ENCODE measurements at places on chromosomes 2 and 18. TPM values are rescaled to one million over a fixed set of nuclear protein-coding genes. Genes with fewer than 3 reads are reported as not detected.
A peak's percentile ranks its signal among the peaks of the same experiment; 100 is the strongest.

DNA sequence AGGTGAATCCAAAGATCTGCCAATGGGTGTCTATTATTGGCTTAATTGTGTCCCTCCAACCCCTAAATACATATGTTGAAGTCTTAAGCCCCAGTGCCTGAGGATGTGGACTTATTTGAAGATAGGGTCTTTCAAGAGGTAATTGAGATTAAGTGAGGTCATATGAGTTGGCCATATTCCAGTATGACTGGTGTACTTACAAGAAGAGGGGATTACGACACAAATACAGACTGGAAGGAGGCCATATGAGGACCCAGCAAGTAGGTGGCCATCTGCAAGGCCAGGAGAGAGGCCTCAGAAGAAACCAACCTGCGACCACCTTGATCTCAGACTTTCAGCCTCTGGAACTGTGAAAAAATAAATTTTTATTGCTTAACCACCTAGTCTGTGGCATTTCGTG, 121.1 kb upstream of the FN1 start:
- no peak for DNase-seq
- no peaks in the 10 kb centered on the region for H3K4me1 ChIP-seq
- H3K27ac ChIP-seq: no peak overlapping the region
- H3K4me3 ChIP-seq: no peak overlapping the region

DNA sequence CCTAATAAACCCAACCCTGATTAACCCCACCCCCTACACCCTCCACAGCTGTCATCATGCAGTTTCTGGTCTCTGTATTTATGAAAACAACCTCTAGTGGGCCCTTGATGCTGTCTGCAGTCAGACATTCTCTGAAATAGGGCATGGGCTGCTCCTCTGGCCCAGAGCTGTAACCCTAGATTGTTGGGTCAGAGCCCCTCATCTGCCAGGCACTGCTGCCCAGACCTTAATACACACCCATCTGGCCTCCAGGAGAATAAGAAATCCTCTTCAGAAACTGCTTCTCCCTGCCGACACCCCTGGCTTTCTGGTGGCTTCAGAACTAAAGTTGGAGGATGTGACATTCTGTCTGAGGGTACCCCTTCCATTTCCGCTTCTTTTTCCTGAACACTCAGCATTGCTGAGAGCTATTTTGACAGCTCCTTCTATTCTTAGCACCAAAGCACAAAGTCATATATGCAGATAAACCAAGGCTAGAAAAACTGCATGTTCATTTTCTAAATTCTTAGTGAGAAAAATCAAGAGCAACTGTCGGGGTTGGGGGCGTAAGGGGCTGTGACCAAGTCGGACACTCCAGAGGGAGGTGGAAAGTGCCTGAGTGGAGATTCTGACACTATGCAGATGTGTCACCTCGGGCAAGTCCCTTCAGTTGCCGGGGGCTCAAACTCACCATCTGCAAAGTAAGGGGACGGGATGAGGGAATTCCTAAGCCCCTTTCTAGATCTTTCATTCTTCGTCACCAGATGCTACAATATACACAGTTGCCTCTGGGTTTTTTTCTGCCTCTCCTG, 28.7 kb downstream of the SRSF7 start:
- H3K4me3 ChIP-seq: peak overlapping the region; percentile 26

DNA sequence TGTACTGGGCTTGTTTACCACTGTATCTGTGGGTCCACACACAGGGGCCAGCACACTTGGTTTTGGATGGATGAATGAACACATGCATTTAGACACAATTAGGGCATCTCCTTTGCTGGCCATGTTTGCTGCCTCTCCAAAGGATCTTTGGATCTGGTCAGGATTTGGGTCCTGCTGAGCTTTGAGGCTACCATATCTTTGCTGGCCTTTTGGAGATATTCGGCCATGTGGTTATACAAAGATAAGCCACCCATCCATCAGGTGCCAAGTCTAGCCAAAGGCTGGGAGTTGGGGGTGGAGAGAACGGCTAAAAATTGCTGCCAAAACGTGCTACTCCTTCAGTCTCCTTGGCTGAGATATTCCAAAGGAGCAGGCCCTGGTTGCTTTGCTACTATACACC, 18.2 kb upstream of the FZD7 start:
- H3K4me1 ChIP-seq: no peaks in the 10 kb centered on the region
- H3K36me3 ChIP-seq: no peaks in the 10 kb centered on the region
- peaks cover 29% of the 10 kb centered on the region for H3K27me3 ChIP-seq
- no peak for DNase-seq

GRCh38 chr2:224042191-224042696, 3.2 kb upstream of the SERPINE2 start:
- H3K27ac ChIP-seq: no peak overlapping the region
- peaks cover 41% of the 10 kb centered on the region for H3K27me3 ChIP-seq
- no peaks in the 10 kb centered on the region for H3K36me3 ChIP-seq
- H3K4me3 ChIP-seq: no peak overlapping the region

GRCh38 chr2:174322149-174322548, 12.6 kb upstream of the SP9 start:
- H3K36me3 ChIP-seq: no peaks in the 10 kb centered on the region
- peaks cover 49% of the 10 kb centered on the region for H3K27me3 ChIP-seq
- no peak for DNase-seq
- H3K27ac ChIP-seq: no peak overlapping the region
- no peak overlapping the region for H3K4me3 ChIP-seq
- H3K4me1 ChIP-seq: peaks cover 17% of the 10 kb centered on the region

DNA sequence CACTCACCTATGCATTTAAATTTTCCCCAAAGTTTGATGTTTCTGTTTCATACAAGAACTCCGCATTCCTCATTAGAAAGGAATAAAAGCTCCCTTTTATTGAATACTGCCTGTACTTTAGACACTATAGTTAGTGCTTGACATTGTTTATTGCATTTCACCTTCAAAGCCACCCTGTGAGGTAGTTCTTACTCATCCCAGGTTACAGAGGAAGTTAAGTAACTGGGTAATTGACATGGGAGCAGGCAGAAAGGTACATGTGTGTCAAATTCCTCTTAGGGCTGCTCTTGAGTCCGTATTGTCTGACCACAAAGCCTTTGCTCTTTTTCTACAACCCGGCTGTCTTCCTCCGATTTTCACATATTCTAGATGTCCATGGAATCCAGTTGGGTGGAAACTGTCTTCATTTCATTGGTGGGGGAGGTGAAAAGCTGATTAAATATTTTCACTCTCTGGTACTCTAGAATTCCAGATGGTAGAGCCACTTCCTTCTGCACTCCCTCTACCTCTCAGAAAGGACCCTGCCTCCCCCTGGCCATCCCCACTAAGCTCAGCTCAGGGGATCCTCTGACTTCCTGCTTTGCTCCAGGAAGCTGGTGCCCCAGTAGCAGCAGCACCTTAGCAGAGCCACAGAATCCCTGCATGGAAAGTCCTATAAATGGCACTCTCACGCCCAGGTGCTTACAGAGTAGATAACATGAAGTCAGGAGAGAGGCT, 319.2 kb downstream of the LRATD1 start:
- no peaks in the 10 kb centered on the region for H3K36me3 ChIP-seq
- H3K27me3 ChIP-seq: peaks cover 5% of the 10 kb centered on the region
- H3K27ac ChIP-seq: no peak overlapping the region
- no peak overlapping the region for H3K4me3 ChIP-seq

GRCh38 chr18:58776084-58776483, 88.6 kb upstream of the ZNF532 start:
- no peak for DNase-seq
- H3K27me3 ChIP-seq: peaks cover 46% of the 10 kb centered on the region
- H3K4me1 ChIP-seq: no peaks in the 10 kb centered on the region

- peaks cover 8% of the 10 kb centered on the region for H3K4me1 ChIP-seq
- H3K4me3 ChIP-seq: no peak overlapping the region
- H3K36me3 ChIP-seq: no peaks in the 10 kb centered on the region
- peaks cover 54% of the 10 kb centered on the region for H3K27me3 ChIP-seq
Measured at GRCh38 chr2:20220806-20221554, 4.0 kb downstream of the SDC1 start.

- H3K27ac ChIP-seq: no peak overlapping the region
- no peak overlapping the region for H3K4me3 ChIP-seq
- DNase-seq: no peak
- H3K36me3 ChIP-seq: no peaks in the 10 kb centered on the region
Measured at GRCh38 chr18:50006470-50007046, 188.4 kb downstream of the MYO5B start.

GRCh38 chr18:74803769-74804168, 206.1 kb downstream of the ZNF407 start:
- H3K27ac ChIP-seq: no peak overlapping the region
- DNase-seq: no peak
- no peaks in the 10 kb centered on the region for H3K27me3 ChIP-seq
- H3K36me3 ChIP-seq: peaks cover 26% of the 10 kb centered on the region
- H3K4me1 ChIP-seq: no peaks in the 10 kb centered on the region

DNA sequence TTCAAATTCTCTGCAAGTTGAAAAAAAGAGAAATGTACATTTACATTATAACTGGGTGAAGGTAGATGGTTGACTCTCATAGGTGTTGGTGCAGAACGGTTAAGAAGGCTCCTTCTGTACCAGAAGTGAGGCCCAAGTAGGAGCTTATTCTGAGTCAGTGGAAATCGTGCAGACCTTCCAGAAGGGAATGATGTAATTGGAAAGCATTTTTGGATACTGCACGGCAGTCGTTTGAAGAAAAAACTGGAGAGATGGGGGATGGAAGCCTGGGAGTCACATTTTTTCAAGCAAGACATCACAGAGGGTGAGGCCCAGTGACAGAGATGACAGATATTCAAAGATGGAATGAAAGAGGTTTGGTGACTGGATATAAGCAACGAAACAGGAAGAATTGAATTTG, 39.4 kb downstream of the HRH4 start:
- no peak overlapping the region for H3K4me3 ChIP-seq
- no peak for DNase-seq
- no peaks in the 10 kb centered on the region for H3K4me1 ChIP-seq
- H3K27ac ChIP-seq: no peak overlapping the region
- H3K27me3 ChIP-seq: peaks cover 10% of the 10 kb centered on the region

DNA sequence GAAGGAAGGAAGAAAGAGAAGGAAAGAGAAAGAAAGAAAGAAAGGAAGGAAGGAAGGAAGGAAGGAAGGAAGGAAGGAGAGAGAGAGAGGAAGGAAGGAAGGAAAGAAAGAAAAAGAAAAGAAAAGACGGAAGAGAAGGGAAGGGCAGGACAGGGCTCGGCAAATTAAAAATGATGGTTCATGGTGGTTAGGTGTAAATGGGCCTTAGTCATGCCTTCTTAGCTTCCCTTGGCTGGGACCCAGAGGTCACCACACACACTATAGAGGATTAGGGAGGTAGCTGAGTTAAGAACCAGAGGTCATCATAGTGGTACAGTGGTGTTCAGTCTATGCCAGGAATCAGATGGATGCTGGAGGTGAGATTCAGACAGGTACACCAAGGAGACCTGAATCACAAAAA, 9.3 kb upstream of the ATL2 start:
- no peak for DNase-seq
- H3K27me3 ChIP-seq: no peaks in the 10 kb centered on the region
- no peaks in the 10 kb centered on the region for H3K36me3 ChIP-seq
- H3K4me1 ChIP-seq: peaks cover 9% of the 10 kb centered on the region
- H3K27ac ChIP-seq: peak overlapping the region; percentile 83

GRCh38 chr2:13522917-13523821, 806.4 kb downstream of the TRIB2 start:
- H3K36me3 ChIP-seq: no peaks in the 10 kb centered on the region
- no peaks in the 10 kb centered on the region for H3K4me1 ChIP-seq
- H3K27me3 ChIP-seq: no peaks in the 10 kb centered on the region
- DNase-seq: no peak
- H3K27ac ChIP-seq: no peak overlapping the region

DNA sequence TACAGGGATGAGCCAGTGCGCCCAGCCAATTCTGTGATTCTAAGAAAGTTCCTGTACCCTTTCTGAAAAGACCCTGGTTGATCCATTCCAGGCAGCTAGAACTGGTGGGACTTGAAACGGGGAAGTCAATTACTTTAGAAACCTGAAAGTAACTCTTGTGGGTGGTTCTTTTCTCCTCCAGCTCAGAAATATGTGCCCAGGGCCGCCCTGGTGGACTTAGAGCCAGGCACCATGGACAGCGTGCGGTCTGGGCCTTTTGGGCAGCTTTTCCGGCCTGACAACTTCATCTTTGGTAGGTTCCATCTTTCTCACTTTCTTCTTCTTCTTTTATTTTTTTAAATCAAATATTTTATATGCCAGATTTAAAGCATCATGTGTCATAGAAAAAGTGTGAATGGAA, 2.7 kb downstream of the TUBB6 start:
- H3K27me3 ChIP-seq: peaks cover 14% of the 10 kb centered on the region
- H3K27ac ChIP-seq: no peak overlapping the region
- no peak overlapping the region for H3K4me3 ChIP-seq
- peaks cover 10% of the 10 kb centered on the region for H3K36me3 ChIP-seq
- peaks cover 3% of the 10 kb centered on the region for H3K4me1 ChIP-seq

- no peak overlapping the region for H3K4me3 ChIP-seq
- DNase-seq: no peak
- H3K36me3 ChIP-seq: no peaks in the 10 kb centered on the region
- no peak overlapping the region for H3K27ac ChIP-seq
- H3K4me1 ChIP-seq: no peaks in the 10 kb centered on the region
Measured at GRCh38 chr2:176240301-176240700, 28.9 kb upstream of the MTX2 start.

DNA sequence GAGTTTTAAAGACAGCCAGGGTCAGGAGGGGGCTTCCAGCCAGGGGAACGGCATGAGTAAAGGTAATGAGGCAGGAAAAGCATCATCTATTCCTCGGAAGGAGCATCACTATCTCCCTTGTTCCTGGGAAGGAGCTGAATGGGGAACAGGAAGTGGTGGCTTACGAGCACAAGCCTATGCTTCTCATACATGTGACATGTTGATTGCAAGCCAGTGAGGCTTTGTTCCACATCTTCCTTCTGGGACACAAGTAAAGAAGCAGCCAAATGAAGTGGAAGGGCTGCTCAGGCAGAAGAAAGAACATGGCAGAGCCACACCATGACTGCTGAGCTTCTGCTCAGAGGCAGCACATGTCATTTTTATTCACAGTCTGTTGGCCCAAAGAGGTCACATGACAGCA, 15.1 kb upstream of the LMAN1 start:
- DNase-seq: no peak
- peaks cover 23% of the 10 kb centered on the region for H3K27me3 ChIP-seq
- no peaks in the 10 kb centered on the region for H3K36me3 ChIP-seq
- no peaks in the 10 kb centered on the region for H3K4me1 ChIP-seq
- no peak overlapping the region for H3K27ac ChIP-seq

The ASPRV1 gene
- 1.1 TPM for polyA plus RNA-seq

The PRKAG3 gene
- not detected for polyA plus RNA-seq

The TRAPPC8 gene
- 13.2 TPM for polyA plus RNA-seq

The SPATA3 gene
- polyA plus RNA-seq: not detected

The ACTR1B gene
- 17.9 TPM for polyA plus RNA-seq

The VWC2L gene
- polyA plus RNA-seq: not detected

All from naive thymus-derived CD8-positive, alpha-beta T cell (primary cell).